ENCODE measurements at places on chromosomes 5 and 9. TPM values are rescaled to one million over a fixed set of nuclear protein-coding genes. Genes with fewer than 3 reads are reported as not detected.

Gene PTPDC1
- total RNA-seq: 5.1 TPM

Gene BHMT
- total RNA-seq: not detected

Gene HTR4
- not detected for total RNA-seq

Gene KCNV2
- total RNA-seq: not detected

Gene LRRC19
- not detected for total RNA-seq

Gene SNCAIP
- not detected for total RNA-seq

Gene IL33
- not detected for total RNA-seq

Gene TGFBI
- total RNA-seq: not detected

Gene ANXA2R
- 4.8 TPM for total RNA-seq

Gene PTGDS
- 4.4 TPM for total RNA-seq

Gene CYSTM1
- 14.8 TPM for total RNA-seq

Gene WDR38
- total RNA-seq: not detected

Gene MORN5
- total RNA-seq: not detected

Gene OR1Q1
- not detected for total RNA-seq

Gene FAM169A
- total RNA-seq: 7.9 TPM

Gene JAKMIP2
- 5.5 TPM for total RNA-seq

GRCh38 chr5:134948911-134949310 lies 18.8 kb upstream of the CATSPER3 start:
- DNase-seq: no peak

DNA sequence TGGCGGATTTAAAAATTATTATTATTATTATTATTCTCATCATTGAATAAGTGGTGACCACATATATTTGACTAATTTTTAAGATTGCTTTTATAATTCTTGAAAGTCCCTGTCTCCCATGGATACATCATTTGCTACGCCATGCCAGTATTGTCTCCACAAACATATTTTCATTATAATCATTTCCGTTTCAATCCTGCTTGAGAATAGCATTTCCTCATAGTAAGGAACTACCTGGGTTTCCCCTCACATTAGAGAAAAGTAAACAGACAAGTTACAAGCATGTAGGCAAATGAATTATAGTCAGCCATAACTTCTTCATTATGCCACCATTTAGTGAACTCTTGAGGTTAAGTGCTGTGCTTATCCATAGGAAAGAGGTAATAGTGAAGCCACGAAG lies 276.6 kb downstream of the NFIB start:
- DNase-seq: no peak

- DNase-seq: no peak
Measured at GRCh38 chr5:68745448-68745847, 348.4 kb upstream of the SLC30A5 start.

- no peak for DNase-seq
Measured at GRCh38 chr5:35061211-35061770, 13.5 kb upstream of the AGXT2 start.

DNA sequence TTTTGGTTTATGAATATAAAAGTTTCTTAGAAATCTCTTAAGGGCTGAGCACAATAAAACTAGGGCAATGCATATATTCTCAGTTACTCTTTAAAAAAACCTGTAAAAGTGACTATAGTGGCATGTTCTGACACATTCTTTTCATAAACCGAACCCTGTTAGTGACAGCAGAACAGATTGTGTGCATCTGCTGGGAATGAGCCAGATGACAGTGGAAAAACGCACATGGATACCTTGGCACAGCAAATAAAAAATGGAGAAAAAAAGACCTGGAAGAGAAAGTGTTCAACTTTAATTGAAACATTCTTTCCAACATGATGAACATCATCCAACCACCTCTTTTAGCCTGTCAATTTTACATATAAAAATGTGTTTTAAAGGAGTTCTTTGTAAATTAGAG lies 12.7 kb downstream of the MEF2C start:
- no peak for DNase-seq

DNA sequence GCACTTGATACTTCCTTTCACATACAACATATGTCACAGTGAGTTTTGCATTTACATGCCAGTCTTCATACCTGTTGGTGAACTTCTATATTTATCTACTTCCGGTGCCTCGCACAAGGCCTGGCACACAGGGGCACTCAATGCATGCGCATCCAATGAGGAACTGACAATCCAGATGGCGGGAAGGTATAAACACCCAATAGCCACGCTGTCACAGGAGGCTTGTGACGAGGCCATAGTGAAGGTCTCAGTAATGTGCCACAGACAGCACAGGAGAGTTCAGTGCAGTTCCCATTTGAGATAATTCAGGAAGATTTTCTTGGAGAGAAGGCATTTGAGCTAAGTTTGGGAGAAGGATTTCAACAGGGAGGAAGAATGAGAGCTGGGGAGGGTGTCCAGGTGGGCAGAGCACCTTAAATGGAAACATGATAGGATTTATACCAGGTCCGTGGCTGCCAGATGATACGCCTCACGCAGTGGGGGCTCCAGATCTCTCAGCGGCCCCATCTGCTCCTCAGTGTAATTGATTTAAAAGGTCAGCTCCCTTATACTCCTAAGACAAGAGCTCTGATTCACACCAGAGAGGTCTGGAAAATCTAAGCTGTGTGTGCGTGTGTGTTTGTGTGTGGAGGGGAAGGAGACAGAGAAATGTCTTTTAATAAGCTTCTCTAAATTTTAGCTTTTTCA lies 206.2 kb downstream of the DCP2 start:
- no peak for DNase-seq

DNA sequence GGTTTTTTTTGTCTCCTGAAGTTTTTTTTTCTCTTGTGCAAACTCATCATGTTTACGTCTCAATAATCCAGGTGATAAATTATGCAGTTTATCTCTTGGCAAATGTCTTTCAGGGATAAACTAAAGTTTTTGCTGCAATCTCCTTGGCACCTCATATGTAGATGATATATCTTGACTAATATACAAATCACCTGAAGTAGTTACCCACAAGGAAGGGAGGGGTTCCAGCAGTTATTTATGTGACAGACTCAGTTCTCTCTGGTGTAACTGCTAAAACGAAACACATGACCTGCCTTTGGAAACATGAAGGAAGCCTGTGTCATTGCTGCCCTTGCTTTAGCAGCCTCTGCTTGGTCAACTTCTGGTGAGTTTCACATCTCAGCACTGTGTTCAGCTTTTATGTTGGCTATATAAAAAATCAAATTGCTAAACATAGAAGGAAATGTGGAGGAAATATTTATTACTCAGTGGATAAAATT lies 39.3 kb upstream of the KIAA1958 start:
- no peak for DNase-seq

GRCh38 chr5:88049156-88049555 lies 219.5 kb downstream of the TMEM161B start:
- no peak for DNase-seq

- no peak for DNase-seq
Measured at GRCh38 chr5:90585337-90585986, 26.9 kb downstream of the ADGRV1 start.

DNA sequence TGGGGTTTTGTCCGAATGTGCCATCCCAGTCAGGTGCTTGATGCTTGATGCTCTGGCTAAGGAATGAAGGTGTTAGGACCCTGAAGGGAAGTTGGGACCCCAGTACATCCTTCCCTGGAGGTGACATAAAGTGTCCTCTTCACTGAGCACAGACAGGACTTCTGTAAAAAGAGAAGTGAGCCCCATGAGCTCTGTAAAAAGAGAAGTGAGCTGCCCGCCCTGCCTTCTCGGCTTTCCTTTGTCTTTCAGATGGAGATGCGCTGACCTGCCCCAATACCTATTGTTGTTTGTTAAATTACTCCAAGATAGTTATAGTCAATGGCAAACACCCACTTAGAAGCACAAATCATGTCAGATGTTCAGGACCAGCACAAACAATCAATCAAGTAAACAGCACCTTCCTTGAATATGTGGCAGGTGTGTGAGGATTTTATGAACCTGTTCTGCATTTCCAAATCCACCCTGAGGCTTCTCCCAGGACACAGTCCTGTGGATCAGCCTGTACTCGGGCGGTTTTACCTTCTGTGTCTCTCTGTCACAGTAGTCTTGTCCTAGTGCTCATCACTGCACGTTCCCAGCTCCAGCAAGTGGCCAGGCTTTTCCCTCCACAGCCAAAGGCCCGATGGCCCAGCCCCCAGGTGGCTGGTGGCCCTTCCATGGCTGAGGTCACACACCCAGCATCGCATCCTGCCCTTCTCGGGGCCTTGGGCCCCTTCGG lies 191.4 kb downstream of the MTRR start:
- no peak for DNase-seq

DNA sequence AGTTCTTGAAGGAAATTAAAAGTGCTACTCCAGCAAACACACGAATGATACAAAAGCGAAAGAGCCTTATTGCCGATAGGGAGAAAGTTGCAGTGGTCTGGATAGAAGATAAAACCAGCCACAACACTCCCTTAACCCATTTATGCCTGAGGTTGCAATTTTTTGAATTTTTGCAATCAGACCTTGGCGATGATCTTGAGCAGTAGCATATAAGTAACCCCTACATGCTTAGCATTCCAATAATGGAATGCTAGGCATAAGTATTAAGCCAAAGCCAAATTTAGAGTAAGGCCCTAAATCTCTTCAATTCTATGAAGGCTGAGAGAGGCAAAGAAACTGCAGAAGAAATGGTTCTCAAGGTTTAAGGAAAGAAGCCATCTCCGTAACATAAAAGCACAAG lies 153.5 kb downstream of the SLC28A3 start:
- no peak for DNase-seq

GRCh38 chr9:133173056-133173455 lies 9.3 kb upstream of the GBGT1 start:
- no peak for DNase-seq

DNA sequence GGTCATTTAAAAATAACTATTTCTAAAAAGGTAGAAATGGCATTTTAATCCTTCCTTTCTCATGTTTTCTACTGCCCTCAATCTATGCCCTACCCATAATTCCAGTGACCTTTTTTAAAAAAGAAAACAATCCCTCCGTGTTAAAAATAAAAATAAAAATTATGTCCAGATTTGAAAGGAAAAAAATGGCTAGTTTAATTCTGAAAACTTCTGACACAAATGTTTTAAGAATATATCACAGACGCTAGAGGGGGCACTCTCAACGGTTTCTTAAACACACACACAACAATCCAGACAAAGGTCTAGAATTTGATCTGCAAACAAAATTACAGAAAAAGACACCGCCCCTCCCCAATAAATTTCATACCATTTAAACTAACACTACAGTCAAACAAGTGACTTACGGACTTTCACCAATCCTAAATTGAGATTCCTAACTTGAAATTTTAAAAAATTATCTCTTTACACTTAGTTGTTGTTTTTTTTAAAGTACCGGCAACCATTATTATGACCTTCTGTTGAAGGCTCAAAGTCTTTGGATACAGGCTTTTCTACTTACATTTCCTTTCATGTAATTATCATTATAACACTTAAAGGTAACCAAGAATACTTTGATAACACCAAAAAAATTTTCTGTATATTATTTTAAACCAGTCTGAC lies 38.2 kb downstream of the CLINT1 start:
- DNase-seq: no peak

- DNase-seq: no peak
Measured at GRCh38 chr9:129310666-129311350, 132.7 kb upstream of the IER5L start.

- no peak for DNase-seq
Measured at GRCh38 chr9:123168586-123168985, 99.8 kb downstream of the STRBP start.

DNA sequence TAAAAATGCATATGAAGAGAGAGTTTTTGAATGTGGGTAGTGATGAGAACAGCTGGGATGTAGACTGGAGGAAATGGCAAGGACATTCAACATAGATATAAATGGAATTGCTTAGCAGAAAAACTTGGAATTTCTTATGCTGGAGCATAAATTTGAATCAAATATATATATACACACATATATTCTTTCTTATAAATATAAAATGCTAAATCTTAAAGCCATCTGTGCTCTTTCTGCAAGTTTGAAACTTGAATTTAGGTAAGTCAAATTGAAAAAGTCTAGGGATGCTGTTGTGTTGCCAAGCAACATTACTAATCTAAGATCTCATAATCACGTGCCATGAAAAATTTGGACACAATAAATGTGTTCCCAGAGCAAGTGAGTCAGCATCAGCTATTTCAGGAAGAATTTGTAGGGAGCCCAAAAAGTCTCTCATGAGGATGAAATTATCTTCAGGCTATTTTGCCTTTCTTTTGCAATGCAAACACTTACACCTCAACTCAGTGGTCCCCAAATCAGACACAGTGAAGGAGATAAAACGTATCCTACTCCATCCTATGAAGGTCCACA lies 58.4 kb upstream of the ALDH1A1 start:
- DNase-seq: no peak

DNA sequence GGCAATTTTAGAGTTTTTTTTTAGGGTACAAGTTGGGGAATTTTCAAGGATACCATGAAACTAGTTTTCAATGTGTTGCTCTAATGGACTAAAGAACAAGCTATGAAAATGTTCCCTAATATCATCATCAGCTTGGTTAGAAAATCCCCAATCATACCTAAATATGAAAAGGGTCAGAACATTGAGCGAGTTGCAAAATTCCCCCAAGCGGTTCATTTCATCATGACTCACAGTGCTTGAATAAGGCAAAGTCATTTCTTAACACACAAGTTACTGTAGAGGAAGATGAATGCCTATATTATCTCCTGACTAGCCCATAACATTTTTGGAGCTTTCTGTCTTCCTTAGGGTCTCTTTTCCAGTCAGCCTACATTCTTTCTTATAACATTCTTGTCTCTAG lies 62.7 kb downstream of the ST8SIA4 start:
- DNase-seq: peak; percentile 78

DNA sequence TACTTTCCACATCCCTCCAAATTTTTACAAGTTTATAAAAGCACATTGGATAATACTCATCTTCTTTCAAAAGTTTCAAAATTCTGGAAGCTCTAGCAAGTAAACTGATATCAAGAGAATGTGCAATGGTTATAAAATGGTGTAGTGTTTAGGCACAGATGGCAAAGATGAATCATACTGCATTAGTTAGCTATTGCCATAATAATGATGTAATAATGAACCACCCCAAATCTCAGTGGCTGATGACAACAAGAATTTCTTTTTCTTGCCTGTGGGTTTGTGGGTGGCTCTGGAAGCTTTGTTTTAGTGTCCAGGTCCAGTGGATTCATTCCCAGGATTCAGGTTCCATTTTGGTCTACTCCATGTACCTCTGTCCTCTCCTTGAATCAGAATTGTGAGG lies 319.0 kb downstream of the BRINP1 start:
- DNase-seq: no peak

DNA sequence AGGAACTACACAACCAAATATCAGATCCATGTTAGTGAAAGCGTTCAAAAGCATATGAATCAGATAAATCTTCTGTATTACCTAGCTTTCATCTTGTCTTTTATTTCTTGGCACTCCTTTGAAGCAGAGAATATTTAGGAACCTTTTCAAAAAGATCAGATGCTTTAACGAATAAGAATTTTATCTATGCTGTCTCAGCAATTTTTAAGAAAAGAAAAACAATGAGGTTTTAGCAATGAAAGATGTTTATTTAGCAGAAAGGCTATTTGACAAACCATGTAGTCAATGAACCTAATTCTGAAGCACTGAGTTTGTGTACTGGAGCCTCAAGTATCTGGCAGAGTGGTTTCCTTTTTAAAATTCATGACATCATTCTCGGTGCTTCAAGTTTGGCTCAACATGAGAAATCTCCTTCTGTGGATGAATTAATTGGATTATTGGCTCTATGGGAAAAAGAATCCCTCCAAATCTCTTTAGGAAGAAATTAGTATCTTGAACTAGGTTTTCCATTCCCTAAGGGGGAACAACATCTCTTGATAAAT lies 534.7 kb downstream of the CAAP1 start:
- DNase-seq: no peak

All from natural killer cell treated with Interleukin-12 subunit alpha and Interleukin-12 subunit beta and Interleukin-15 and Interleukin-18, amount 100 ng/mL, for 72 hours (primary cell).